ENCODE measurements at places on chromosomes 5 and 9.
A peak's percentile ranks its signal among the peaks of the same experiment; 100 is the strongest.

GRCh38 chr5:1662559-1663085 is 137.0 kb downstream of the MRPL36 start:
- no peak overlapping the region for H3K27ac ChIP-seq
- DNase-seq, result no peak
- H3K27me3 ChIP-seq, result peaks cover 69% of the 10 kb centered on the region

- H3K27ac ChIP-seq, result peak overlapping the region; percentile 96
- peaks cover 2% of the 10 kb centered on the region for H3K36me3 ChIP-seq
- no peaks in the 10 kb centered on the region for H3K27me3 ChIP-seq
These were observed 102.5 kb upstream of the DHFR start for GRCh38 chr5:80757290-80757689.

DNA sequence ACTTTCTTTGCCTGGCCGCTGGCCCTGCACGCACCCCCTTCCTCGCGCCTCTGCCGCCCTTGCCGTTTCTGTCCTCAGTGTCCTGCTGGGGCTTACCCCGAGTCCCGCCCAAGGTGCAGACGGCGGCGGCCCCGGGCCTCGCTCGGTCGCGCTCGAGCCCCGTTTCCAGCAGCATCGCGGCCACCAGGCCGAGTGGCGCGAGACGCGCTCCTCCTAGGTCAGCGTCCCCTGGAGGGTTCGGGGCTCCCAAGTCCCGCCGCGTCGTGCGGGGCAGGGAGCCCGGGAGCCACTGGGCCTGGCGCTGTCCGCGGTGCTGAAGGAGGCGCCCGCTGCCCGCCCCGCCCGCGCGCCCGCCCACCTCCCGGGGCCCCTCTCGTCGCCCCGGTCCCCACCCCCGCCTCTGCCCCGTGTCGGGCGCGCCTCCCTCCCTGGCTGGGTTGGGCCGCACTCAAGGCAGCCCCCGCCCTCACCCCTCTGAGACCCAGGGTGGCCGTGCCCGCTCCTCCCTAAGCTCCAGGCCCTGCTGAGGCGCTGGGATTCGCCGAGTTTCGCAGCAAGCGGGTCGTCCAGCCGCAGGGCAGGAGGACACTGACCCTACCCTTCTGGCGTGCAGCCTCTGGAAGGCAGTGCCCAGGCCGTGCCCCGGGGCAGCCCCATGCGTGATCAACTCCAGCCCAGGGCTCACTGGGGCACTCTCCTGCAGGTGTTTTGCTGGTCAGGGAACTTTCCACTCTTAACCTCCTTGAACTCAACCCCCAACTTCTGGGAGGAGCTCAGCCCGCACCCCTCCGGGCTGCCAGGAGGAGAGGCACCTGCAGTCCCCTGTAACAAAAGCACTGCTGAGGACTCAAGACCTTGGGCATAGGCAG is at the start of gene LHX3:
TSS of gene LHX3 (minus strand) at position 291 of the 869 bp plus-strand sequence. CDS start at position 175, 116 bp downstream.
- no peak within 1 kb of the TSS for H3K27ac ChIP-seq
- peaks cover 7% of the 10 kb centered on the region for H3K4me1 ChIP-seq
- H3K4me3 ChIP-seq, result no peak within 1 kb of the TSS
- peaks cover 7% of the 10 kb centered on the region for H3K36me3 ChIP-seq
- DNase-seq, result no peak

- no peaks in the 10 kb centered on the region for H3K36me3 ChIP-seq
- no peak overlapping the region for H3K27ac ChIP-seq
- DNase-seq, result no peak
- no peaks in the 10 kb centered on the region for H3K4me1 ChIP-seq
- H3K27me3 ChIP-seq, result peaks cover 25% of the 10 kb centered on the region
These were observed 57.7 kb downstream of the FGF18 start for GRCh38 chr5:171477101-171477500.

DNA sequence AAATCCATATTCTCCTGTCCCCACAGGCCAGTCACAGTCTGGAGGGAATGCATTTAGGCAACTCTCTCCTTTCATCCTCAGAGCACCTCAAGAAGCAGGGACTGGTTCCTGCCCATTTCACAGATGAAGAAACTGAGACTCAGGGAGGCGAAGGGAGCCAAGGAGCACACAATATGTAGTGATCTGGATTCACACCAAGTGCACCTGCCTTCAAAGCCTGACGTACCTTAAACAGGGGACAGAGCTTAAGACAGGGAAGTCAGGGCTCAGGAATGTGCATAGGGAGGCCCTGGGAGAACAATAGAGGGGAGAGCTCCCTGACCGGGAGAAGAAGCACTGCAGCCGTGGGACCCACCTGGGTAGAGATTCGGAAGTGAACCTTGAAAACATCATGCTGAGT is 83.0 kb downstream of the GABBR2 start:
- H3K4me3 ChIP-seq, result no peak overlapping the region
- no peaks in the 10 kb centered on the region for H3K4me1 ChIP-seq
- H3K27me3 ChIP-seq, result peaks cover 78% of the 10 kb centered on the region
- H3K36me3 ChIP-seq, result no peaks in the 10 kb centered on the region

DNA sequence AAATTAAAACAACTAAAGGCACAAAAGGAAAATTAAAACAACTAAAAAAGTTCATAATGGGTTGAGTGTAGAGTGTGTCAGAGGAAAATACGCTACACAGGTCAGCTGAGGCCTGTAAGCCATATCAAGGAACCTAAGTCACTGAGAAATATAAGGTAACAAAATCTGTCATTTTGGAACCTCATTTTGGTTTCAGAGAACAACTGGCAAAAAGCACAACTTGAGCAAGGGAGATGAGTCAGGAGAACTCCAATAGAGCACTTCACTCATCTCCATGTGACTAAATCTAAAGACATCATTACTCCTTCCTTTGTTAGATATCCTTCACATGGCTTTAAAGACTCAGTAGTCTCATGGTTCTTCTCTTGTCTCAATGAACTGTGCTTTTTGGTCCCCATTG is 269.4 kb upstream of the POU5F2 start:
- H3K36me3 ChIP-seq, result peaks cover 14% of the 10 kb centered on the region
- H3K4me3 ChIP-seq, result no peak overlapping the region
- H3K27me3 ChIP-seq, result no peaks in the 10 kb centered on the region
- H3K27ac ChIP-seq, result no peak overlapping the region
- DNase-seq, result no peak

GRCh38 chr5:155332618-155333017 is 319.1 kb downstream of the KIF4B start:
- H3K4me1 ChIP-seq, result no peaks in the 10 kb centered on the region
- DNase-seq, result no peak
- no peak overlapping the region for H3K4me3 ChIP-seq
- H3K36me3 ChIP-seq, result no peaks in the 10 kb centered on the region

- peaks cover 73% of the 10 kb centered on the region for H3K27me3 ChIP-seq
- no peak overlapping the region for H3K27ac ChIP-seq
- peaks cover 14% of the 10 kb centered on the region for H3K4me1 ChIP-seq
- H3K4me3 ChIP-seq, result no peak overlapping the region
These were observed 33.4 kb upstream of the TTC1 start for GRCh38 chr5:159975462-159976019.

DNA sequence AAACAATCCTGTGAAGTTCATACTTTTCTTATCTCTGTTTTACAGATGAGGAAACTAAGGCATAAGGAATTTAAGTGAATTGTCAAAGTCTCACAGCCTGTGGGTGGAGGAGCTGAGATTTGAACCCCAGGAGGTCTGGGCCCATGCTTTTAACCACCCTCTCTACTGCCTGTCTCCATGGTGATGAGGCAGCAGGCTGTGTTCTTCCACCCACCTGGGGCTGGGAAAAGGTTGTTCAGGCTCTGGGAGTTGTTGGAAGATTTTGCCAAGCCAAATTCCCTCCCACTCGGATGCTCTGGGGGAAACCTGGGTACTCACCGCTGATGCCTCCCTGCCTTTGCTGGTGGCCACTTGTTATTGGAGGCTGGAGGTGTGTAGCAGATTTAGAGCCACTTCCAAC is 18.3 kb upstream of the SYNPO start:
- H3K4me3 ChIP-seq, result no peak overlapping the region
- peaks cover 2% of the 10 kb centered on the region for H3K36me3 ChIP-seq
- peaks cover 8% of the 10 kb centered on the region for H3K4me1 ChIP-seq
- DNase-seq, result no peak
- no peak overlapping the region for H3K27ac ChIP-seq
- H3K27me3 ChIP-seq, result peaks cover 34% of the 10 kb centered on the region

- H3K4me1 ChIP-seq, result peaks cover 6% of the 10 kb centered on the region
- H3K36me3 ChIP-seq, result peaks cover 6% of the 10 kb centered on the region
- peaks cover 18% of the 10 kb centered on the region for H3K27me3 ChIP-seq
- DNase-seq, result no peak
These were observed 58.8 kb downstream of the SYK start for GRCh38 chr9:90860382-90860781.

GRCh38 chr9:72589667-72590521 is 68.5 kb downstream of the TMC1 start:
- no peak overlapping the region for H3K27ac ChIP-seq
- H3K4me1 ChIP-seq, result peaks cover 6% of the 10 kb centered on the region
- no peaks in the 10 kb centered on the region for H3K36me3 ChIP-seq
- no peak for DNase-seq
- no peaks in the 10 kb centered on the region for H3K27me3 ChIP-seq

- no peak overlapping the region for H3K4me3 ChIP-seq
- H3K27ac ChIP-seq, result no peak overlapping the region
- H3K36me3 ChIP-seq, result no peaks in the 10 kb centered on the region
- H3K4me1 ChIP-seq, result no peaks in the 10 kb centered on the region
- no peaks in the 10 kb centered on the region for H3K27me3 ChIP-seq
- DNase-seq, result no peak
These were observed 536.8 kb downstream of the BNC2 start for GRCh38 chr9:16333691-16334090.

DNA sequence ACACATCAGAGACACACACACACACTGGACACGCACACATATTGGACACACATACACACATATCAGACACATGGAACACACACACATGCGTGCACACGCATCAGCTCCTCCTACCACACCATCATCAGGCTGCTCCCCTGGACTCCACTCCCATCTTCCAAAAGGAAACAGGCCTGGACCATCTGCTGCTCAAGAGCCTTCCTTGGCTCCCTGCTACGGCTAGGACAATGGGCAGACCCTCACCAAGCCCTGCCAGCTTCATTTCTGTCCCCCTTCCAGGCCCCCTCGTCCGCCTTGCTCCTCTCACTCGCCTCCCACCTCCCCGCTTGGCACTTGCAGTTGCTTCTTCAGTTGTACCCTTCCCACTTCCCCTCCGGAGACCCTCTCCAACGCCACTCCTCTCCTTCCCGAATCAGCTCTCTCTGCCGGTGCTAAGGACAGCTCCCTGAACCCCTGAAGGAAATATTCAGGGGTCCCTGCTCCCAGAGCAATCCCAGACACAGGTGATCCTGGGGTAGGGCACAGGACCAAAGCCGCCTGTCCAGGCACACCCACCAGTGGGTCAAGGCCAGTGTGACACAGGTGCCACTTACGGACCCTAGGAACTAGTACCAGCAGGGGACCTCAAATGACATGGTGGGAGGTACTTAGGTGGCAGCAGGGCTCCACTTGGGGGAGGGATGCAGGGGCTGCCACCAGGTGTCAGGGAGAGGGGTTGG is 12.1 kb upstream of the LAMC3 start:
- no peaks in the 10 kb centered on the region for H3K36me3 ChIP-seq
- no peak overlapping the region for H3K27ac ChIP-seq
- no peak for DNase-seq
- H3K4me1 ChIP-seq, result no peaks in the 10 kb centered on the region
- peaks cover 37% of the 10 kb centered on the region for H3K27me3 ChIP-seq

- H3K36me3 ChIP-seq, result no peaks in the 10 kb centered on the region
- no peaks in the 10 kb centered on the region for H3K4me1 ChIP-seq
- no peak for DNase-seq
These were observed 742.0 kb upstream of the RGMB start for GRCh38 chr5:98031496-98031895.

GRCh38 chr9:95009459-95009858 is 283.0 kb downstream of the AOPEP start:
- no peak for DNase-seq
- H3K36me3 ChIP-seq, result peaks cover 2% of the 10 kb centered on the region
- H3K27me3 ChIP-seq, result no peaks in the 10 kb centered on the region
- no peak overlapping the region for H3K27ac ChIP-seq

GRCh38 chr5:173733831-173734501 is 117.5 kb upstream of the BOD1 start:
- H3K4me1 ChIP-seq, result no peaks in the 10 kb centered on the region
- H3K27ac ChIP-seq, result no peak overlapping the region

GRCh38 chr5:92687821-92688722 is 892.9 kb downstream of the NR2F1-AS1 start:
- DNase-seq, result no peak
- H3K27me3 ChIP-seq, result no peaks in the 10 kb centered on the region
- no peak overlapping the region for H3K27ac ChIP-seq
- H3K36me3 ChIP-seq, result no peaks in the 10 kb centered on the region

- no peaks in the 10 kb centered on the region for H3K36me3 ChIP-seq
- H3K4me1 ChIP-seq, result no peaks in the 10 kb centered on the region
- peaks cover 56% of the 10 kb centered on the region for H3K27me3 ChIP-seq
- no peak overlapping the region for H3K27ac ChIP-seq
- no peak overlapping the region for H3K4me3 ChIP-seq
These were observed 175.1 kb upstream of the MAP1B start for GRCh38 chr5:71932131-71932654.

GRCh38 chr5:122947772-122948171 is 88.8 kb downstream of the PPIC start:
- H3K27ac ChIP-seq, result no peak overlapping the region
- no peaks in the 10 kb centered on the region for H3K4me1 ChIP-seq
- no peak for DNase-seq

- peaks cover 7% of the 10 kb centered on the region for H3K27me3 ChIP-seq
- H3K36me3 ChIP-seq, result peaks cover 4% of the 10 kb centered on the region
These were observed 1.0 kb upstream of the IL12B start for GRCh38 chr5:159331093-159331973.

GRCh38 chr9:98150721-98151120 is 31.7 kb upstream of the TRIM14 start:
- H3K4me3 ChIP-seq, result no peak overlapping the region
- no peak overlapping the region for H3K27ac ChIP-seq
- H3K4me1 ChIP-seq, result peaks cover 17% of the 10 kb centered on the region
- DNase-seq, result no peak

- H3K27me3 ChIP-seq, result no peaks in the 10 kb centered on the region
- H3K4me1 ChIP-seq, result peaks cover 14% of the 10 kb centered on the region
- DNase-seq, result no peak
- H3K36me3 ChIP-seq, result no peaks in the 10 kb centered on the region
- H3K4me3 ChIP-seq, result no peak overlapping the region
These were observed 187.3 kb downstream of the SNX18 start for GRCh38 chr5:54704825-54705224.

DNA sequence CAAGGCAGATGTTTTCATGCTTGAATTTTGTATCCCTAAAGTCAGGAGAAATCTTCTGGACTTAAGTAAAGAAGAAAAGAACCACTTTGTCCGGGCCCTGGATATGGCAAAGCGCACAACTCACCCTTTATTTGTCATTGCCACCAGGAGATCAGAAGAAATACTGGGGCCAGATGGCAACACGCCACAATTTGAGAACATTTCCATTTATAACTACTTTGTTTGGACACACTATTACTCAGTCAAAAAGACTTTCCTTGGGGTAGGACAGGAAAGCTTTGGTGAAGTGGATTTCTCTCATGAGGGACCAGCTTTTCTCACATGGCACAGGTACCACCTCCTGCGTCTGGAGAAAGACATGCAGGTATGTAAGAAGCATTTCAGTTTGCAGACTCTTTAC is 2.3 kb downstream of the TYRP1 start:
- H3K4me3 ChIP-seq, result no peak overlapping the region
- H3K36me3 ChIP-seq, result no peaks in the 10 kb centered on the region
- H3K27ac ChIP-seq, result no peak overlapping the region
- H3K27me3 ChIP-seq, result no peaks in the 10 kb centered on the region
- DNase-seq, result no peak

- no peaks in the 10 kb centered on the region for H3K36me3 ChIP-seq
- H3K27ac ChIP-seq, result no peak overlapping the region
- no peak for DNase-seq
- H3K27me3 ChIP-seq, result no peaks in the 10 kb centered on the region
- H3K4me3 ChIP-seq, result no peak overlapping the region
These were observed 196.8 kb upstream of the TRIM32 start for GRCh38 chr9:116490321-116490720.
